ENCODE measurements at places on chromosomes 3 and 15.

DNA sequence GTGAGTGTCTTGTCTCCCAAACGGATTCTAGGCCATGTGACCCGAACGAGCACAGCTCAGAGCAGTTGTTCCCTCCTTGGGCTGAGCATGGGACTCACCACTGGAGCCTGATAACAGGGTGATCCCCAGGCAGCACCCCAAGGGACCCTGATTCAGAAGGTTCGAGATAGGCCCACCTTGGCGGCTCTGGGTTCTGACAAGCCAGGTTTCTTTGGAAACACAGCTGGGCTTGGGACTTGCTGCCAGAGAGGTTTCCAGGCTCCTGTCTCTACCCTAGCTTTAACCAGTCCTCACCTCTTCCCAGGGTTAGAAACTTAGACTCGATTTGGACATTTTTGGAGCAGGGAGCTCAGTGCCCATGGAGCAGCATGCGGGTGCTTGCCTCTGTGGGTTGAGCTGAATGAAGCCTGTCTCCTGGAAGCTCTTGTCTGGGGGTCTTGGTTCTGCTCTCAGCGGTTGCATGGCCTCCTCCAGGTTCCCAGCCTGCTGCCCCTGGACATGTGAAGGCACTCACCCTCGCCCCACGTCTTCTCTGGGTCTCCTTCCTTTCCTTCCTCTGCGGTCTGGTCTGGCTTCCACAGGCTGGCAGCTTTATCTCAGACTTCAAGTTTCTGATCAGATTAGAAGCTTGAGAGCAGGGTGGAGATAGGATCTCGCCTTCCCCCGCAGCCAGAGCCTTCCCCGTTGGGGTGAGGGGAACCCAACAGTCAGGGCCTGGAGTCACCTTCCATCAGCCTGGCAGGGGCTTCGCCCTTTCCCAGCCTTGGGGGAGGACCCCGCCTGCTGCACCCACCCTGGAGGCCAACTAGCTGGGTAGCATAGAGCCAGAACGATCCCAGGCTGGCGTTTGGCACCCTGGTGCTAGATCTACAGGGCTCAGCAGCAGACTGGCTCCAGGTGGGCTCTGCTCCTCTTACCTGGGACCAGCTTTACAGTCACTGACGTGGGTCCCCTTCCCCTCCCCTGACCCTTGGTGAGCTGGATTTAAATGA lies 21.0 kb downstream of the PAQR5 start:
- DNase-seq: no peak

DNA sequence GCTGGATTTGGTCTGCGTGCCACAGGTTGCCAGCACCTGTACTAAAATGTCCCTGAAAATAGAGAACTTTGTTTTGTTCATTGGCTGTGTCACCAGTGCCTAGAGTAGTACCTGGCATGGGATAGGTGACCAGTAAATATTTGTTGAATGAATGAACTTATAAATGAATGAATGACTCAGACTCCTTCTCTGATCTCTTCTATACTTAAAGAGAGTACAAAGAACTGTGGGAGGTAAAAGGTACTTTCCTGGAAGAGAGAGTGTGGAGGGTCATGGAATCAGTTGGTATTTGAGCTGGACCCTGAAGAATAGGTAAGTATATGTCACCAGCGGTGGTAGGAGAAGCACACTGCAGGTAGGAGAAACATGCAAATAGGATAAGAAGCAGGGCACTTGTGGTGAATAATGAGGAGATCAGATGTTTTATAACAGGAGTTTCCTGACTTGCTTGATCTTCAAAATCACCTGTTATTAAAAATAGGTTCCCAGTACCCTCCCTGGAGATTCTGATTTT lies 149.4 kb downstream of the LPP start:
- no peak for DNase-seq

GRCh38 chr15:41870689-41871081 lies 23.2 kb downstream of the SPTBN5 start:
- peak; percentile 84 for DNase-seq

DNA sequence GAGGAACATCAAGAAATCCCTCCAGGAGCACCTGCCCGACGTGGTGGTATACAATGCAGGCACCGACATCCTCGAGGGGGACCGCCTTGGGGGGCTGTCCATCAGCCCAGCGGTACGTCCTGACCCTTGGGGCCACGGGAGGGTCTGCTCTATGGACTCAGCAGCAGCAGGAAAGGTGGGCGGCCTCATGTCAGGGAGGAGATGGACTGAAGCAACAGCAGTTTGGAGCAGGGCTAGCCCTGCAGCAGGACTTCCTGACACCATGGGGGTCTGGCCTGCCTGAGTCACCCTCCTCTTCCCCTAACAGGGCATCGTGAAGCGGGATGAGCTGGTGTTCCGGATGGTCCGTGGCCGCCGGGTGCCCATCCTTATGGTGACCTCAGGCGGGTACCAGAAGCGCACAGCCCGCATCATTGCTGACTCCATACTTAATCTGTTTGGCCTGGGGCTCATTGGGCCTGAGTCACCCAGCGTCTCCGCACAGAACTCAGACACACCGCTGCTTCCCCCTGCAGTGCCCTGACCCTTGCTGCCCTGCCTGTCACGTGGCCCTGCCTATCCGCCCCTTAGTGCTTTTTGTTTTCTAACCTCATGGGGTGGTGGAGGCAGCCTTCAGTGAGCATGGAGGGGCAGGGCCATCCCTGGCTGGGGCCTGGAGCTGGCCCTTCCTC lies 24.2 kb downstream of the HDAC11 start:
- peak; percentile 83 for DNase-seq

DNA sequence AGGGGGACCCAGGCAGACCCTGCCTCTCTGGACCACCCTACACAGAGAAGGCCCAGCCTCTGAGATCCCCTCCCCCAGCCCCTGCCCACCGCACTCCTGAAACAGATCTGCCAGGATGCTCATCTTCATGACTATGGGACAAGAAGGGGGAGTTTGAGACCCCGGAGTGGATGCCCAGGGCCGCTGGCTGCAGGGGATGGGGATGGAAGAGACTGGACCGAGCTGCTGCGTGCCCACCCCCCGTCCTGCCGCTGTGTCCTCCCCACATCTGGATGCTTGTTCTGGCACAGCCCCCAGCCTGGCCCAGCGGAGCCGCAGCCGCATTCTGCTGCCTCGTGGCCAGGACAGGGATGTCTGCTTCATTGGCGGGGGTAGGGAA lies 30.3 kb upstream of the SEMA3F start:
- DNase-seq: no peak

DNA sequence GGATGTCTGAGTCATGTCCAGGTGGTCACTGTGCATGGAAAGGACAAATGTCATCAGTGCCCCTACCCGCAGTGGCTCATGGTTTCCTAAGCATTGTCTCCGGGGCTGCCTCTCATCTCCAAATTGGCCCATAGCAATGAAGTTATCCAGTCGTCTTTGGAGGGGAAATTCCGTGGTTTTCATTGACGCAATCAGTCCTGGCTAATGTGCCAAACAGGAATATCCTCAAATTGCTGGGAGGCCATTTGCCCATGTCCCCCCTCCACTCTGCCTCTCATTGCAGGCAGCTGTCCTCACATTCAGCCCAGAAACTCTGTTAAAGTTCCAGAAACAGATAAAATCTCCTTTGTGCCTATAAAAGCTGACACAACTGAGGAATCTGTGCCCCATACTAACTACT lies 81.6 kb downstream of the MCTP2 start:
- no peak for DNase-seq

DNA sequence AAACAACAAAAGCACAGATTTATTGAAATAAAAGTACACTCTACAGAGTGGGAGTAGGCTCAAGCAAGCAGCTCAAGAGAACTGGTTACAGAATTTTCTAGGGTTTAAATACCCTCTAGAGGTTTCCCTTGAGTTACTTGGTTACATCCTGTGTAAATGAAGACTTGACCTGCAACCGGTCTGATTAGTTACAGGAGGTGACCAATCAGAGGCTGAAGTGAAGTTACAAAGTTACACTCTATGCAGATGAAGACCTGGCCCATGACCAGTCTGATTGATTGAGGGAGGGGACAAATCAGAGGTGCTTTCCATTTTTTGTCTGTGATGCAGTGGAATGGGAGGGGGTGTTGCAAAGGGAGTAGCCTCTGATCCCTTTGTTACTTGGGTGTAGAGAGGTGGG lies 723.4 kb downstream of the ZPLD1 start:
- no peak for DNase-seq

DNA sequence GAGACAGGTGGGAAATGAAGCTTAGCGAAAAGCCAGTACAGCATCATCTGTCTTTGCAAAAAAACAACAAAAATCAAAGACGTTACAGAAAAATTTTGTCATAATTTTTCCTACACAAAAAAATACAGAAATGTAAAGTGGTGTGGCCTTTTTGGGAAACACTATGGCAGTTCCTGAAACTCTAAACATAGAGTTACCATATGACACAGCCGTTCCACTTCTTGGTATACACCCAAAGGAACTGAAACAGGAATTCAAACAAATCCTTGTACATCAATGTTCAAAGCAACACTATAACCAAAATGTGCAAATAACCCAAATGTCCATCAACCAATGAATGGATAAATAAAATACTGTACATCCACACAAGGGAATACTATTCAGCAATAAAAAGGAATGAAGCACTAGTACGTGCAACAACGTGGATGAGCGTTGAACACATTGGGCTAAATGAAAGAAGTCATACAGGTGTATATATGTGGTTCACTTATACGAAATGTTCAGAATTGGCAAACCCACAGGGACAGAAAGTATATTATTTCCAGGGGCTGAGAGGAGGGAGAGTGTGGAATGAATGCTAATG lies 46.8 kb downstream of the GLB1 start:
- DNase-seq: no peak

- DNase-seq: peak; percentile 68
Observed at GRCh38 chr3:106030627-106030963, 161.8 kb upstream of the CBLB start.
